ENCODE measurements at places on chromosomes 6 and 20.

DNA sequence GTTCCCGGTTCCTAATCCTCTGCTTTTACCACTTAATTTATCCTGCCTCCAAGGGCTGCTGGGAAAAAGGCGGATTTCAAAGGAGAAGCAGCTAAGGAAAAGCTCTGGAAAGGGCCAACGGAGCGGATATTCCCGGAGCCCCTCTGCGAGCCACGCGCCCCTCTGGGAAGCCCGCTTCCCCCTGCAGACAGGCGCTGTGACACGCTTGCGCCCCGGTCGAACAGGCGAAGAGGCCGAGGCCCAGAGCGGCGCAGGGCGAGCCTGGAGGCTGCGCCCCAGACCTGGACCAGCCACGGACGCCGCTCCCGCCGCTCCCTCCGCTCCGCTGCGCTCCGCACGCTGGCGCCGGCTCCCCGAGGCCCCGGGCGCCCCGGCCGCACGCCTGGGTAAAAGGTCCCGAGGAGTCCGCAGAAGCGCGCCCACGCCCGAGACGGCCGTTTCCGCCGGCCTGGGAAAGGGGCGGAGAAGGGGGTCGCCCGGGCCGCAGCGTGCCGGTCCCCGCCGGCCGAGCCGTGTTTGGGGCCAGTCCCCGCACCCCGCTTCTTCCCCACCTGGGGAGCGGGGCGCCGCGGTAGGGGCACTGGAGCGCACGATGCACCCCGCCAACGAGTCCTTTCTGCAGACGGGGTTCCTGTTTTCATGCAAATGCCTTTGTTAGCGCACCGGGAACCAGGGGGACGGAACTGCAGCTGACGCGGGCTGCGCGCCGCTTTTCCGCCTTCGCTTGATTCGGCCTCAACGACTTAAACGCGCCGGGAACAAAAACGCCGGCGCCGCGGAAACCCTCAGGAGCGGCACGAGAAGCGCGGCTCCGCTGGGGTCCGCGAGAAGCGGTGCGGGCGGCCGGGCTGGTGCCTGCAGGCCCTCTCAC is 91.9 kb upstream of the SIRPA start:
- peak; percentile 13 for DNase-seq

DNA sequence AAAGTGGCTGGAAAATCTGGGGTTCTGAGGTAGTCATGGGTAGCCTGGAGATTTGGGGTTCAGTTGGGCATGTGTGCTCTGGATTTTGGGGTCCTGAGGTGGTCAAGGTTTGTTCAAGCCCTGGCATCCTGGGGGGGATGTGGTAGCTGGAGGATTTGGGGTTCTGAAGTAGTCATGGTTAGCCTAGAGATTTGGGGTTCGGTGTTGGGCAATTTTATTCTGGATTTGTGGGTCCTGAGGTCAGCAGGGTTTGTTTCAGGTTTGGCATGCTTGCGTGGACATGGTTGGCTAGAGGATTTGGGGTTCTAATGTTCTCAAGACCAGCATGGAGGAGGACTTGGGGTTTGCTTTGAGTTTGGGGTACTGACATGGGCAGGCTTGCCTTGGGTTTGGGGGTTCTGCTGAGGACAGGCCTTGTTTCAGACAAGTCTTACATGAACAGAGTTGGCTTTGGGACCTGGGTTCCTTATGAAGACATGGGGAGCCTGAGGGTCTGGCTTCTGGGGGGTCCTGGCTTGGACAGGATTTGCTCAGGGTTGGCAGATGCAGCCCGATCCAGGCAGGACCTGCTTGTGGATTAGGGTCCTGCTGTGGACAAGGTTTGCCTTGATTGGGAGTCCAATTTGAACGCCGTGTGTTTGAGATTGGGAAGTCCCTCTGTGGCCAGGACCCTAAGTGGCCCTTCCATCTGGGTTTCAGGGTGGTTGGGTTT is 906 bp downstream of the ANKRD60 start:
- no peak for DNase-seq

GRCh38 chr6:157131250-157131649 is 192.1 kb downstream of the TMEM242 start:
- no peak for DNase-seq

DNA sequence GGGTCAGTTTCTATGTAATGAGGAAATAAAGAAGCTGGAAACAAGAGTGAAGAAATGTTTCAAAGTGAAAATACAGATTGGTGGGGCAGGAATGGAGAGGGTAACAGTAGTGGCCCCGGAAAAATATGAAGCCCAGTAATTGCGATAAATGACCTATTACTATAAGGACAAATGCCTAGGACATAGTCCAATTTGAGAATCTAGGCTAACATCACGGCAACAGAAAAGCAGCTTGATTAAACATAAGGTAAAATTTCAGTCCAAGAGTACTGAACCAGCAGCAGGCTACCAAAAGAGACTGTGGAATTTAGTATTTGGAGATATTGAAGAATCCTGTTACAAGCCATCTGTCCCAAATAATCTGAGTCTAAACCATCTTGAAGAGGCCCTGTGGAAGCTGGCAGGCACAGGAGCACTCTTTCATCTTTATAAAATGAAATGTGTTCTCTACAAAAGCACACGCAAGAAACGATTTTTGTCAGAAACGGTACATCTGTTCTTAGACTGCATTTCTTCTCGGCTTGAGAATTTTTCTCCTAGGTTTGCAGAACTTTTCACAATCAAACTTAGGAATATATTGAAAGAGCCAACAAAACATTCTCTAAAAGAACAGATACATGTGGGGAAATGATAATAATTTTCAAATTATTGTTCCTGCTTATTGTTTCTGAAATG is 49.3 kb downstream of the ELOVL5 start:
- DNase-seq: no peak

- no peak for DNase-seq
These were observed 173.5 kb downstream of the DLL1 start for GRCh38 chr6:170117111-170117972.

DNA sequence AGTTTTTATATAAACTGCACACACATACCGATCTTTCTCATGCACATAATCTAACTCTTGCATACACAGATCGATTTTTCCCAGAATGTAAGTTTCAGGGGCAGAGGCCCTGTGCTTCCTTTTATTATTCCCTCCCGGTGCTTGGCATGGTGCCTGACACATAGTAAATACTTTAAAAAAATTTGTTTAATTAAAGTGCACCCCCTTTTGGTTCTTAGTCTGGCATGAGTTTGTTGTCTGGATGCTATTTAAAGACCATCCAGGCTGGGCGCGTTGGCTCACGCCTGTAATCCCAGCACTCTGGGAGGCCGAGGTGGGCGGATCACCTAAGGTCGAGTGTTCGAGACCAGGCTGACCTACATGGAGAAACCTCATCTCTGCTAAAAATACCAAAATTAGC is 5.4 kb upstream of the DEK start:
- no peak for DNase-seq

DNA sequence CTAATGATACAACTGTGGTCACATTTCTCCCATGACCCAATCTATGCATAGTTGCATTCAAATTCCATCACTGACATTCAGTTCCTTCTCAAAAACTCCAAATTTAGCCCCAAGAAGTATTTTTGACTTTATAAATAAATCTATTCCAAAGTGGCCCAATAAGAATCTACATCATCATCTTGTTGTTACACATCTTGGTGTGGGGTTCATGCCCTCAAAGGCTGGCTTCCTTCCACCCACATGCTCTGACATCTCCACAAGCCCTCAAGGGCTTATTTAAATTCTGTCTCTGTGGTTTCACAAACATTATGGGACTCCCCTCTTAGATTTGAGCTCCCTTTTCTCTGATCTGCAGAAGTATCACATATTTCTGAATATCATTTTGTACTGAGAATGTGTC is 585.3 kb upstream of the BTBD3 start:
- no peak for DNase-seq

DNA sequence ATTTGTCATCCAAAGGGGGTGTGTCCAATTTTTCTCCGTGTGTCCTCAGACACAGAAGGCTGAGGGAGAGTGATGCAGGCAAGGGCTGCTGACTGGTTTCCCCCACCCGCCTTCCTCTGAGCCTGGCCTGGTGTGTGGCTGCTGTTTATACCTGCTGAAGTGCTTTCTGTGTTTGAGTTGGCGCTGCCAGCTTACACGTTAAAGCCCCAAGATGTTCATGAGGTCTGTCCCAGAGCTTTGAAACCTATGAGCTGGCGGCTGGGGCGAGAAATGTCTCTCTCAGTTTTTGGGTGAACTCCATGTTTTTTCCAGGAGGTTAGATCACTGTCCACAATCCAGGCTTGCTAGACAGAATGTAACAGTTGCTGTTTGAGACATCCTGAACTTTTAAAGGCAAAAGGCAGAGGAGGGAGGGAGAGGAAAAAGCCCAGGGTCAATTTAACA is 69.0 kb upstream of the CCN2 start:
- DNase-seq: no peak

DNA sequence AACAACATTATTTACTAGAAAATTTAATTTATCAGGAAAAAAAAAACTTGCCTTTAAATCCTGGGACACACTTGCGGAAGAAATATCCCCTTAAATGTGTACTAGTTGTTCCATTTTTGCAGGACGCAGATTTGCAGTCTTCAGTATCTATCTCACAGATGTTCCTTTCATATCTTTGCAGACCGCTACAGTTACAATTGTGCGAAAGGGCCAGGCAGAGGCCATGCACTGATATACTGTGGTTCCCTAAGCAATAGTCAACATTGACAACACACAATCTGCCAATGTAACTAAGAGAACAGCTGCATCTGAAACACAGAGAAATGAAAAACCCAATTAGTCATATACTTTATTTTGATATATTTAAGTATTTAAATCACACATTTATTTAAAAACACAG is 411.2 kb downstream of the EYS start:
- no peak for DNase-seq

DNA sequence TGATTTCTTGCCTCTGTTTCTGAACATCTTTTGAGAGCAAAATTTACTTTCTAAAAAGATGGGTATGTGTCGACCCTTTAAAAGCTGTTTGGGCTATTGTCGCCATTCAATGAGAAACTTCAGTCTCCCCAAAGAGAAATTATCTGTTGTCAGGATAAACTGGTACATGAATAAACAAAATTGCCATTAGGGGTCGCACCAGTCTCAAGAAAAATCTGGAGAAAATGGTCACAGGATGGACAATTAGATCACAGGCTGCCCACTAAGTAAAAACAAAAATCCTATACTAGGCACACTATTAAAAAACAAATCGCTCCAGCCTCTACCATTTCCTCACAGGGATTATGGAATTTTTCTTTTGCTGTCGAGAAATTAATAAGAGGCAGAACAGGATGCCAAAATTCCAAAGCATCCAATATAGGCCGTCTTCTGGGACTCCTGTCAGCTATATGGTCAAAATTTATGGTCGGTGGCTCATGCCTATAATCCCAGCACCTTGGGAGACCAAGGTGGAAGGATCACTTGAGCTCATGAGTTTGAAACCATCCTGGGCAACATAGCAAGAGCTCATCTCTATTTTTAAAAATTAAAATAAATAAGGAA is 5.5 kb upstream of the HLA-E start:
- DNase-seq: peak; percentile 73
